Sciatic nerve (tissue), 2 donors: ENCODE measurements at places on chromosomes 16 and 17. TPM values are rescaled to one million over a fixed set of nuclear protein-coding genes. Genes with fewer than 3 reads are reported as not detected.

The ZNF598 gene
- total RNA-seq: 34.5 TPM

The WDR81 gene
- 26.1 TPM for total RNA-seq

The NECAB2 gene
- total RNA-seq: 0.80 TPM

The SP6 gene
- 0.62 TPM for total RNA-seq

The APOBR gene
- total RNA-seq: 2.9 TPM

The KRTAP2-1 gene
- not detected for total RNA-seq

The RAP1GAP2 gene
- total RNA-seq: 8.4 TPM

The SLC43A2 gene
- 30.8 TPM for total RNA-seq

The PIK3R6 gene
- 2.1 TPM for total RNA-seq

The GPR139 gene
- total RNA-seq: not detected

The KRT40 gene
- not detected for total RNA-seq

The TMEM98 gene
- 123 TPM for total RNA-seq

The TMEM231 gene
- 13.7 TPM for total RNA-seq

The KRTAP1-5 gene
- not detected for total RNA-seq

The NLGN2 gene
- 44.8 TPM for total RNA-seq

The ACOX1 gene
- 64.6 TPM for total RNA-seq

The GPR142 gene
- total RNA-seq: 1.1 TPM

The SECTM1 gene
- total RNA-seq: 22.2 TPM

The FAM20A gene
- 56.5 TPM for total RNA-seq

The PERCC1 gene
- total RNA-seq: not detected

The CRYM gene
- total RNA-seq: 0.53 TPM

The KRT20 gene
- total RNA-seq: not detected
